ENCODE measurements at places on chromosomes 5 and 9.

DNA sequence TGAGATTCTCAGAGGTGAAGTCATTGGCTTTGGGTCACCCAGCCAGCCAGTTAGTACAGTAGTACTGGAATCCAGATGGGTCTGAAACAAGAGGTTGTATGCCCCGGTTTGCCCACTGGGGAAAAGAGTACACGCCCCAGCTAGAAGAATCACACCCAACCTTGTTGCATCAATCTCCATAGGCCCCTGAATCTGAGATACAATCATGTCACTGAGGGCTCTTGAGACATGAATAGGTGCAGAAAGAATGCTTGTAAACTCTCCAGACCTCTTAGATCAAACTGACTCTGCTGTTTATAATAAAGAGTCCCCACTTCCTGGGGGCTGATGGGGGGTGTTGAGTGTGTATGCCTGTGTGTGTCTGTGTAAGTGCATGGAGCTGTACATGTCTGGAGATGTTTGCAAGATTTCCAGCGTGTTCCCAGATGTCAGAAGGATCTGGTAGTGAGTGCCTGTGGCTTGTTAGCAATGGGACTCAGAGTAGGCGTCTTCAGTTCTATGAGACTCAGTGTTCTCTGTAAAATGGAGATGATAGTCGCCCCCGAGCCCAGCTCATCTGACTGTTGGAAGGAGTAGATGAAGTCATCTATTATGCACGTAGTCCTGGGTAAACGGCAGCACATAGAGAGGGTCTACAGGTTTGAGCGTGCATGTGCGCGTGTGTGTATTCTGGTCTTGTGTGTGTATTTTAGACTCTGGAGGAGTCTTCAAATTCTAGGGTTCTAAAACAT is 48.2 kb downstream of the COL27A1 start:
- DNase-seq = no peak

DNA sequence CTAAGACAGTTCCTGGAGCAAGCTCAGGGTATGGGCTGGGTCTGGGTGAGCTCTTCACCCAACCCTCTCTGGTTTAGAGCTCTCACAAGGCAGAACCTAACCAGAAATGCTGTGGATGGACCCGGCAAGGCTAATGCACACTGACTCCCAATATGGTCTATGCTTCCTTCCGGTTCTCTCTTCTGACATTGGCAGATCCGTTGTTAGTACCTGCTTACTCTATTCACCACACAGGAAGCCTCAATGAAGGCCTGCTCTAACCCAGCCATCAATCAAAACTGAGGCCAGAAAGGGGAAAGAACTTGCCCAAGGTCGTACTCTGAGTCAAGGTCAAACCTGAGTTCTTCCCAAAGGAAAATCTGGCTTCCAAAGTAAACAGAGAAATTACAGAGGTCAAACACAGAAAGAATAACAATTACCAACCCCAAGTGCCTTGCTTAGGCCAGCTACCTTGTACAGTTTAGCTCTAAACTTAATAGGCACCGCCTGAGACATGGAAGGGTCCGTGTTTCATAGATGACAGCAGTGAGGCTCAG is 46.0 kb upstream of the AKNA start:
- DNase-seq = no peak

GRCh38 chr5:82160948-82161347 is 117.2 kb downstream of the RPS23 start:
- DNase-seq = no peak

DNA sequence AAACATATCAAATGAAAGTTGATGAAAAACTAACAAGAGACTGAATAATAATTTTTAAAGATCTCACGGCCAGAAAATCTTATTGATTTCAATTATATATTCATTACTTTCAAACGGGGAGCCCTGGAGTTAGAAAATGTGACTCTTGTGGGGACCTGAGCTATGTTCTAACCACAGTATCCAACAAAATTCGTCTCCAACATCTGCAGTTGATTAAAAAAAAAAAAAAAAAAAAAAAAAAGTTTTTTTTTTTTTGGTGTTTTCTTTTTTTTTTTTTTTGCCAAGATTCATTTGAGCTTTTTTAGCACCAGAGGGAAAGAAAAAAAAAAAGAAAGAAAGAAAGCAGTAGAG is 144.3 kb upstream of the PIK3R1 start:
- DNase-seq = no peak

DNA sequence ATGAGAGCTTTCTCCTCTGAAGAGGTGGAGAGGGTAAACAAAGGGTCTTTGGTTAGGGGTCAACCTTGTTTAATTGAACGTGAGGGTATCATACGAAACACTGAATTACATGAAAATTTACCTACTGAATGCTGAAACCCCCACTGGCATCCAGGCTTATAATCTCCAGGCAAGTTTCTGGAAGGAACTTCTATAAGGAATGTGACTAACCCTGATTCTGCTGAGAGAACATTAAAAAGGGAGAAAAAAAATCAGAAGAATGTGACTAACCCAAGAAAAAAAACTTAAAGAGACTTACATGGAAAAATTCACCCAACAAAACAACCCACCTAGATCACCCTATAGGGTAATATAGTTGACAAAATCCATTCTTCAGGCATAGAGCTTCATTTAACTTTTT is 55.5 kb downstream of the APC start:
- no peak for DNase-seq

GRCh38 chr5:3364433-3364832 is 231.2 kb upstream of the IRX1 start:
- DNase-seq = no peak

- DNase-seq = no peak
Observed at GRCh38 chr9:137247135-137247915, 3.8 kb upstream of the STPG3 start.

DNA sequence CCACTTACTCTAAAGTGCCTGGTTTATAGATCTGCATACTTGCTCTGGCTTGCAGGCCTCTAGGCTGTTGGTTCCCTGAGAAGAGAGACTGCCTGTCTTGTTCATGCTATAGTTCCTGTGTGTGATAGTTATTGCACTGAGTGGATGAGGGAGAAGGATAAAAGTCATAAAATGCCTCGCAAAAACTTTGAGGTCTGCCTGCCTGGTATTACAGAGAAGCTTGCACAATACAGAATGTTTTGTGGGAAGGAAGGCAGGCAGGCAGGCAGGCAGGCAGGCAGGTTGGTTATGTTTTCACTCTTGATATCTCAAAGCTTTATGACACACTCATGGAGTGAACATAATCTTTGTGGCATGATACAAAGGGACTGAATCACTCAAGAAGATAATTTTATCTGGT is 287.1 kb downstream of the SLIT3 start:
- no peak for DNase-seq

DNA sequence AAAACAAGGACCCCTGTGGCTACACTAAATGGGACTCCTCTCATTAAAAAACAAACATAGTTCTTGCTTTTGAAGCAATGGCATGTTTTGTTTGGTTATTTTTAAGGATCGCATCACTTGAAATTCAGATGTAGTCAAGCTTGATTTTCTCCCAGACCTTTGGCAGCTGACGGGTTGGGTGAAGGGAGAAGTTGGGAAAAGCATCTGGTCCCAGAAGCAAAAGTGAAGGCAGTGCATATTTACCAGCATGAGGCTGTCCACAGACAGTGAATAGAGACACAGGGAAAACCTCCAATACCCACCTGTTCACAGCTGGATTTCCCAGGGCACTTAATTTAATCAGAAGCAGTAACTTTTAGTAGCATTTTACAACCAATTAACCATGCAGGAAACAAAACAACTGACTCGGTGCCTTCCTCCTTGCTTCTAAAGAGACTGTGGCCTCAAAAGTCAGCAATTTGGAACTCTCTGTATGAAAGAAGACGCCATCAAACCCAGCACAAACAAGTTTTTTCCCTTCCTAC is 245.4 kb downstream of the EBF1 start:
- no peak for DNase-seq

DNA sequence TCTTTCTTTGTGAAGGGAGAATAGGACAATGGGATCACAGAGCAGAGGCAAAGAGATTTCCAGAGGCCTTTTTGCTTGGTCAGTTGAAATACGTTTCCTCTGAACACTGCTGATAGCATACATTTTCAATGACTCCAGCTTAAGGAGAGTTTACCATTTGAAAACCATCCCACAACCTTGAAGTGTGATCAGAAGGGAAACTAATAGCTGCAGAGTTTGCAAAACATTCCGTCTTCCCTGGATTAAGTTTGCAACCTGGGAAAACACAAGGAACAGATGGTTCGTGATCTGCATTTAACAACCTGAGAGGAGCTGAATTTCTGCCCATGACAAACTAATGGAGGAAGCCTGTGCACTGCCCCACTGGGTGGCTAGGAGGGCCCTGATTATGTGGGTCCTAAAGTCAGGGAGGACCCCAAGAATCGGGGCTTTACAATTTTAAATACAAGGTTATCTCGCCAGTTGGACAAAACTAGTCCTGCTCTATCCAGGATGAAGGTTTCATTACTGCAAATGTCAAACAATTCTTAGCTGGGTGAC is 35.6 kb downstream of the MTX3 start:
- DNase-seq = no peak

DNA sequence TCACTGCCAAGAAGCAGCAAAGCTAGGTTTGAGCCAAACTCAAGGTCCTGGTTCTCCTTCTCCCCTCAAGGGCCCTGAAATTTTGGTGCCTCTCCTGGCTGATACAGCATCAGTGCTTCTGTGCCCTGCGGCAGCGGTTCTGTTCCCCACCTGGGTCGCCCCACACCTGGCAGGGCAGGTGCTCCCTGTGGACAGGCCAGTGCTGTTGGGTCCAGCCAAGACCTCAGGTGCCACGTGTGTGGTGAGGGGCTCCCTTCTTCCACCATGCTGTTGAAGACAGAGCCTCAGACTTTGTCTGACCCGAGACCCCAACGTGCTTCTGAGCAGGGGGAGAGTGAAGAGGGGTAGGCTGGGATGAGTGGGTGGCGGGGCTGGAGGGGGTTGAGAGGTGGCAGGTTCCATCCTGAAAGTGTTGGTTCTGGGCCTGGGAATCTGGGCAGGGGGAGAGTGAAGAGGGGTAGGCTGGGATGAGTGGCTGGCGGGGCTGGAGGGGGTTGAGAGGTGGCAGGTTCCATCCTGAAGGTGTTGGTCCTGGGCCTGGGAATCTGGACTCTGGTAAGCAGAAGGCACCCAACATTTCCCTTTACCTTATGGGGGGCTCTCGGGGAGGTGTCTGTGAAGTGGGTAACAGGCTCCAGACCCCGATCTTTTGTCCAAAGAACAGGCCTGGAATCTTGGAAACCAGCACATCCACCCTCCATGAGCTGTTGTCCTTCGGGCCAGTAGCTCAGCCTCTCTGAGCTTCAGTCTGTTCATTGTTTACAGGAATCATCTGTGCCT is 2.3 kb downstream of the PLEKHG4B start:
- no peak for DNase-seq

DNA sequence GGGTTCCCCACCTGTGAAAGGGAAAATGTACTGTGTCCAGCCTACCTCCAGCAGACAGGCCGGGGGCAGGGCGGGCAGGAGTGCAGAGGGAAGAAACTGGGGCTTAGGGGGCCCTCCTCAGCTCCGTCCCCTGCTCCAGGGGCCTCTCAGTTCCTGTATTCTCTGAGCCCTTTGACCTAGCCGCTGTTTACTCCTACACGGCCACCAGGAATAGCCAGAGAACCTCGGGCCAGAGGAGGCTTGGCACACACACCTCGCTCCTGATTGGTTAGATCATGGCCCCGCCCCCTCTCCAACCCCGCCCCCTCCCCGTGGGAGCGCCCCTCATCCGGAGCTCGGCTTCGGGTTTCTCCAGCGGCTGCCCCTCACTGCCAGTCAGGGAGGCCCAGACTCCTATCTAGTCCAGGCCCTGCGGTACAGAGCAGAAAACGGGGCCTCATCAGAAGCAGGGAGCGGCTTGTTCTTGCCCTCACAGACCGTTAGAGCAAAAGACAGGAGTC is 2.2 kb downstream of the ST6GALNAC6 start:
- peak; percentile 65 for DNase-seq

GRCh38 chr9:107043886-107044285 is 180.9 kb downstream of the ZNF462 start:
- no peak for DNase-seq

DNA sequence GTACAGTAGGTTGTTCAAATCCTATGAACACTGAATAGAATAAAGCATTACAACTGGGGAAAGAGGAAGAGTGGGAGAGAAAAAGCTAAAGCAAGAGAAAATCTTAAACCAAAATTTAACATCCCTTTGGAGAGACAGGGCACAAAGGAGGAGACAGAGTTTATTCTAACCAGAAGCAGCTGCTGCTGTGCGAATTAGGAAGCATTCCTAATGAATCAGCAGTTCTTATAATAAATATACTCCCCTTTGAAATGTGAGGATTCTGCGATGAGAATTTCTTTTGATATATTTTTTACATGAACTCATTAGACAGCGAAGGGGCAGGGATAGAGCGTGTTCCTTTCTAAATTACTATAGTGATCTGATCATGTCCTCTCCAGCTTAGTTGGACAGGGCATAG is 233.4 kb downstream of the DENND1A start:
- no peak for DNase-seq

GRCh38 chr5:137190031-137190430 is 309.1 kb downstream of the SPOCK1 start:
- no peak for DNase-seq

DNA sequence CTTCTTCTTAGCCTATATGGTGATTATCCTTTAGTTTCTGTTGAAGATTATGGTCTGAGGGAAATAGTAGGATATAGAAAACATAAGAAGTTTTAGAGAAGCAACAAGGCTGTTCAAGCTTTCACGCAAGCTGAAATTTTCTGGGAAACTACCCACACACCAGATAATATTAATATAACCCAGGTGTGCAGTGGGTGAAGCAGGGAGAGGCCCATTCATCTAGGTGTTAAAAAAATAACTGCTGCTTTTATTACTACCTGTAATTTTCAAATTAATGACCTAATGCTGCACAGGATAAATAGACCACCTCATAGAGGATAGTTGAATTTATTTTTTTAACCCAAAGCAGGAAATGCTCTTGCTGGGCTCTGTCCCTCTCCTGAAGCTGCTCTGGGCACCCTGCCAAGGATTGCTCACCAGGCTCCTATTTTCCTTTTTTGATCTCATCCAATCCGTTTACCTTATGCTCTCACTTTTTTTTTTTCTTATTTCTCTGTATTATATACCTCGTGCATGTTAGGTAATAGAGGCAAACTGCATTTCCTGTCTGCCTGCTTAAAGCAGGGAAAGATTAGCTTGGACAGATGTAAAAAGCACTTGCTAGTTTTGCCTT is 124.3 kb upstream of the SLC12A2 start:
- no peak for DNase-seq

DNA sequence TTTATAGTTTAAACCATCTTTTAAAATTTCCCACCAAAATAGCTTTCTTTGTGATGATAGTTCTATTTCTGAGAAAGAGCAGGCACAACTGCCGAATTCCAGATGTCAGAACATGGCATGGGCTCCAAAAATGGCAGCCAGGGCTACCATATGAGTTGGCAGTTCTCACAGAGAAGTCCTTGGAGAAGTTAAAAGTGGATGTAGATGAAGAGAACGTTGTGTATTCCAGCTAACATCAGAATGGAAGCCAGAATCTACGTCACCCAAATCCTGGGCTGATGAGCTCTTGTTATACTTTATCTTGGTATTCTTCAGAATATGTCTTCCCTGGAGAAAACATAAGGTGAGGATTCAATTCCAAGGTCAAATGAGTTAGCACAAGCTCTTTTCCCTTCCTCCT is 66.9 kb upstream of the BASP1 start:
- no peak for DNase-seq

GRCh38 chr5:1521671-1522600 is 1.8 kb downstream of the LPCAT1 start:
- peak; percentile 13 for DNase-seq

- DNase-seq = no peak
Observed at GRCh38 chr5:83815661-83816060, 95.0 kb upstream of the HAPLN1 start.

All from activated T-cell treated with anti-CD3 and anti-CD28 coated beads, Interleukin-2, amount 50 U/mL, for 48 hours (primary cell).